Hippocampal formation (tissue), 2 donors: ENCODE measurements at places on chromosomes 5 and 9.

DNA sequence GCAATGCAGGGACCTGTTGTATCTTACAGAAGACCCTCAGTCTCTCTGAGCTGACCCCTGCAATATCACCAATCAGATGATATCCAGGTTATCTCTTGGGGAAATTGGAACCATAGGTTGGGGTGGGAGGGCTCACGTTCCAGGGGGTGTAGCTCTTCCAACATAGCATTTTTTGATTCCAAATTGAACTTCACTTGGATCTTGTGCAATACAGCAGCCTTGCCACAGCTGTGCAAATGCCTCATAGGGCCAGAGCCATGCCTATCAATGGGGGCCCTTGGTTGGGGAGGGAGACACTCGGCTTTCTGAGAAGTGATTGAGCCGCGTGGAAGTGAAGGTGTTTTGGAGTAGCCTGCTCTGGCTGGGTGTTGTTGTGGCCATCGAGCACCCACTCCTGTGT is 117.2 kb upstream of the PITX1 start:
- no peak for DNase-seq

DNA sequence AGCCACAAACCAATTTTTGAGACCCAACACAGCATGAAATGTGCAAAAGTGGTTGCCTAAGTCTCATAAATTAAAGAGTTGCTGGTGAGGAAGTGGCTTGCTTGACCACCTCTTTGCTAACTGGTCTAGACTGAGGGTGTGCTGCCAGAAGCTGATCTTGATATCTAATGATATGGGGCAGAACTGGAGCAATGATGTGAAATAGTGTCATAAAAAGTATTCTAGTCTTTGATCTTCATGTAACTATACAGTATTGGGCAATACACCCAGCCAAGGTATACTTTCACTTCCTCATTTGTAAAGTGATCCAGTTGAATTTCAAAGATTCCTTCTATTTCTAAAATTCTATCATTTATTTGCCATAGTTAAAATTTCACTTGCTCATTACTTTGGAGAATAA is 5.9 kb upstream of the YTHDC2 start:
- DNase-seq = no peak

DNA sequence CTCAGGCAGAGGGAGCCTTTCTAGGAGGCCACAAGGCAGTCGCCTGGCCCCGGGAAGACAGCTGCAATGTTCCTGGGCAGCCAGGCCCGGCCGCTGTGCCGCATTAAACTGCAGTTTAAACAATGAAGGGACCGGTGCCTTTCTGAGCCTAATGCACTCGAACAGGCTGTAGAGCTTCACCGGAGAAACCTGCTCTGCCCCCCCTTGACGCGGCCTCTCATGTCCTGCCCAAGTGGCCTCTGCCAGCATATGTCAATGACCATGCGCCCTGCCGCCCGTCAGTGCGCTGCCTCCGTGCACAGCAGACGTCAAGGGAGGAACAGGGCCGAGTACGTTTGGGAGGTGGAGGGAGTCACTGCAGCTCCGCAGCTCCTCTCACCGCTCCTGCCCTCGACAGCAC is 38.4 kb upstream of the BARHL1 start:
- DNase-seq = no peak

- no peak for DNase-seq
These were observed 9.0 kb upstream of the QSOX2 start for GRCh38 chr9:136254381-136255165.

DNA sequence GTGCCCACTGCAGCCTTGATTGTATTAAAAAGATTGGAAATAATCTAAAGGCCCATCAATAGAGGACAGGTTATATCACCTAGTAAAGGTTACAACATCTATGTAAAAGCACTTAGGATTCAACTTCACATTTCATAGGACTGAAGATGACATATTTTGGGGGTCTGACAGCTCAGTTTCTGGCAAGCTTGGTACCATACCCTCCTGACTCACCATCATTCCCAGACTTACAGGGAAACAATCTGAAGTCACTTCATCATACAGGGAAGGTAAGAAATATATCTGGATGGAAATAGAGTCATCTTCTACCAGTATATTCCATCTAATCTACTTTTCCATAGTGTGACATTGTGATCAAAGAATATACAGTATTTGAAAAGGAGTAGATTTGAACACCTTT is 28.8 kb upstream of the DAB2 start:
- DNase-seq = no peak

DNA sequence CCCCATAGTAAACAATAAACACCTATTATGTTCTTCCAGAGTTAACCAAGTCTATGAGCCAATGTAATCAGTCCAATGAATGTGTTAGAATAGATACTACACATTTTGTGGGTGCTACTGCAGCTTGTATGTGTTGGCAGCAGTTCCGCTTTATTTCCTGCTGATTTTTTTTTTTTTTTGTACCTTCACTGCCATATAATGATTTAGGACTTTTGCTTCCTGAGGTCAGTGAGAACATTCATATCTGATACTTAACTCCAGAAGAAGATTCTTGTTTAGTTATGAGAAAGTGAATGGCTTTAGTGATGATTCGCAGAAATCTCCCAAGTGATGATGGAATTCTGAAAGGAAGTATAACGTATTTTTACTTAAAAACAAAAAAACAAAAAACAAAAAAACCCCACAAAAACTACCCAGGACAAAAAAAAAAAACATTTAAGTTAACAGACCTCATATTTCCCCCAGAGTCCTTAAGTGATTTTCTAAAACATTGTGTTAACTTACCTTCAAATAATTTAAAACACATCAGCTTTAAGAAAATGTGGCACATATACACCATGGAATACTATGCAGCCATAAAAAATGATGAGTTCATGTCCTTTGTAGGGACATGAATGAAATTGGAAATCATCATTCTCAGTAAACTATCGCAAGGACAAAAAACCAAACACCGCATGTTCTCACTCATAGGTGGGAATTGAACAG is 24.7 kb upstream of the LMNB1 start:
- no peak for DNase-seq

GRCh38 chr5:98415663-98416062 is 357.8 kb upstream of the RGMB start:
- DNase-seq = no peak

- no peak for DNase-seq
These were observed 775.6 kb downstream of the NR2F1-AS1 start for GRCh38 chr5:92805446-92805845.

GRCh38 chr5:177440990-177441780 is 5.4 kb upstream of the PRR7 start:
- no peak for DNase-seq

DNA sequence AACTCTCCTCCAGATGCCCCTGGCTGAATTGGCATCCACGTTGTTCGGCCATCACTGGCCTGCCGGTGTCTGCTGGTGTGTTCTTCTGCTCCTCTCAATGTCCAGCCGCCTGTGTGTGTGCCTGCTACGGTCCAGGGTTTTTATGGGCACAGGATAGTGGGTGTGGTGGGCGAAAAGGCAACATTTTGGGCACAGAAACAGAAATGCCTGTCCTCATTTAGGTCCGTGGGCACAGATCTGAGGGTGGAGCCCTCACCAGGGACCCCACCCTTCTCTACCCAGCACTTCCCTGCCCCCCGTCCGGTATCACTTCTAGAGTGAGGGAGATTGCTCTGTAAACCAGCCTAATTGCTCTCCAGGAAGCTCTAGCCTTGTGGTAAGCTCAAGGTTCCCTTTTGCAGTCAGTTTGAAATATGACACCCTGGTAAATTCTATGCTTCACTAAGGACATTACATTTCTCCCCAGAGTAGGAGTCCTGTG is 410.1 kb downstream of the MAT2B start:
- no peak for DNase-seq

- peak; percentile 39 for DNase-seq
These were observed 31.4 kb downstream of the ANXA6 start for GRCh38 chr5:151126199-151126645.

DNA sequence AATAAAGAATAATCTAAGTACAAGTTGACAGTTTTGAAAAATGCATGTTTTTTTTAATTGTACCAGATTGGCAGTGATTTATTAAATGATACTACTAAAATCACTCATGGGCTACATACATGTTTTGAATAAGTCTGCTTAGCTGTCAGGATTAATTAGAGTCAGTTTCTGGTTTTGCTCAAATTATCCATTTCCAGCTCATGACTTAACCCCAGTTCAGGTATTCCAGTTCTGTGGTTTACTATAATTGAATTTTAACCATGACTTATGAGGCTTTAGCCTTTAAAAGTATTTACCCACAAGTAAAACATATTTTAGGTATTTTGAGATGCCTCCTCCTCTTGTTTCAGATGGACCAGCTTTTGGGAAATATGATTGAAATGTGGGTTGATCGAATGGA is 17.8 kb upstream of the LRRC70 start:
- DNase-seq = no peak

- no peak for DNase-seq
These were observed 23.3 kb downstream of the SPZ1 start for GRCh38 chr5:80343067-80343466.

DNA sequence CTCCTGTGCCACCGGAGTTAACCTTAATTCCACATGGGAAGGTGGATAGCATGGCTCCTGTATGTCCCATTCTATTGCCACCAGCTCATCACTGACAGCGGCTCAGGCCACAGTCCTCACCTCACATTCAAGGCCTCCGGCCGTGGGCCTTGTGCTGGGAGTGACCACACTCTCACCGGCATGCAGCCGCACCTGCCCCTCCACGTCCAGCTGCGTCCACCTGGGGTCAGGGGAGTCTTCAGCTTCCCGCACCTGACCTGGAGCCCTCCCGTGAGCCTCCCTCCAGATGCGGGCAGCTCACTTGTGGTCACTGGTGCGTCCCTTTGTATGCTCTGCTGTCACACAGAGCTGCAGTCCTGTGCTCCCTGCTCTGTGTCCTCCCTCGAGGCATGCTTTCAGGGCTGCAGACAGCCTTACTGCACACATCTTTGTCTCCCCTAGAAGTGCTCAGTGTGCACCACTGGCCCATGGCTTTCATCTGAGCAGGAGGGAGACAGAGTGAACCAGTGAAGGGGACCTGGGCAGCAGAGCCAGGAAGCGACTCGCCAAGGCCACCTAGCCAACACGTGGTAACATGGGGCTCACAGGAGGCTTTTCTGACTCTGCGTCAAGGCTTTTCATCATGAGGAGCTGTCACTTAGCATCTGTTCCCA is 210.1 kb downstream of the ERCC6L2 start:
- no peak for DNase-seq

DNA sequence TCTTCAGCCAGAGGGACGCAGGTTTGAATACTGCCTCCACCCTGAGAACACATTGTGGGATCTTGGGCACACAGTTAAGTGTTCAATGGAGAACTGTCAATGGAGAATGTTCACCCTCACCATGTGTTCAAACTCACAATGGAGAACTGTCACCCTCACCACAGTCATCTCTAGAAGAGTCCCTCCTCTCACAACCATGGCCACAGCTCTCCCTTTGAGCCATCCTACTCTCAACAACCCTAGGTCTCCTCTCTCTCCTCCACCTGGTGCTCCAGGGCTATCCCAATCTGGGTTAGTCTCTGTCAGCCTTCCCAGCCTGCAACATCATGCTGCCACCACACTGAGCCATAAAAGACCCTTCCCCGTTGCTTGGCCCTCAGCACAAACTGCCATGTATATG is 36.3 kb upstream of the HAND1 start:
- no peak for DNase-seq

GRCh38 chr9:129990269-129991010 is 52.5 kb downstream of the FNBP1 start:
- no peak for DNase-seq

DNA sequence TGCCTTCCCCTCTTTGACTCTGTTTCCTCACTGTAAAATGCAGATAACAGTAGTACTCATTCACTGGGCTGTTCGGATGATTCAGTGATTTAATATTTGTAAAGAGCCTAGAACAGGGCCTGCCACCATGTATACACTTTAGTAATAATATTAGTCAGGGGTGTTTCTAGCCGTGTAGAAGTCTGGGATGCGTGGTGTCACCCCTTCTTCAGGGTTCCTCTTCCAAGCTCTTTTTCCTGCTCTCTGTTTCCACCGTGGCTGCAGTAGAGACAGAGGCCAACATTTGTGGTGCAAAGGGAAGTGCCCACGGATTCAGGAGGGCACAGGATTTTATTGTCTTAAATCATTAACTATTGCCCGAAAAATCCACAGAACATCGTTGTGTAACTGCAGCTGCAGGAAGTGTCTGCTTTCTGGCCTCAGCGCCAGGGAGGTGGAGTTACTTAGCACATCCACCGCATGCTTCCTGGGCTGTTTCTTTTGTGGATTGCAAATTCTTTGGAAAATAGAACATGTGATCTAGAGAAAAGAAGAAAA is 61.7 kb downstream of the TRIO start:
- DNase-seq = no peak

DNA sequence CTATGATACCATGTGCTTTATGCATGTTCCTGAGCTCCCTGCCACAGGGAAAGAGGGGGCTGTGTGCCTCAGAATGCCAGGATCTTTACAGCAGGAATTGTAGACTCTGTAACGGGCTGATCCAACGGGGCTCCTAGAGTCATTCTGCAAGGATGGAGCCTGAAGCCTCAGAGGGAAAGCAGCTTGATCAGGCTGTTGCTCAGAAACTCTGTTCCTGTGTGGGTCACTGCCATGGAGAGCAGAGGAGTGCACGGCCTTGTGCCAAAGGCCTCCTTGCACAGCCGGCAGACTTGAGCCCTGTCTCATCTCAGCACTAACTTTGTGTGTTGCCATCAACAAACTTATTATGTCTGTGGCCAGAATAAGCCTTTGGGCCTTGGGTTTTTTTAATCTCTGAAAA is 51.8 kb downstream of the AMBP start:
- no peak for DNase-seq

DNA sequence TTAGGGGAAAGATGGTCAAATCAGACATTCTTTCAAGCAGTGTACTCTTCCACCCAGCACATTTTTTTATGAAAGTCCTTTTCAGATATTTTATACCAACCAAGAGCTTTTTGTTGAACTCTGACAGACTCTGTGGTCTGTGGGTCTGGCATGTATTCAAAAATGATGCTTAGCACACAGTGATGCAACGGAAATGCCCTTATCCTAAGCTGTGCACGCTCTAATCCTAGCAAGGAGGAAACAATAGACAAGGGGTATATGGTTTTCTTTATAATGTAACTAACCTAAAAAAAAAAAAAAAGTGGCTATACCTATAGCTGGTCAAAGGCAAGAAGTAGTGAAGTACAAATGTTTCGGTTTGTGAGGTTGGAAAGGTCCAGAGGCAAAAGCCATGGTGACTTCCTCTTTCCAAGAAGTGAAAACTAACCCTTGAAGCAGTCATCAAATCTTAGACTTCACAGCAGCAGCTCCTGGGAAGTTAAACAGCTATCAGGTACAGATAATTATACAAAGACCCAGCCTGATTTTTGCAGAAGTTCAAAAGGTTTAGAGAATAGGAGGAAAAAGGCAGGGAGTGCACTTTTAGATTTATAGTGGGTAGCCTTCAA is 82.5 kb downstream of the SEMA6A start:
- peak; percentile 11 for DNase-seq
